ENCODE measurements at places on chromosomes 2 and 18.

DNA sequence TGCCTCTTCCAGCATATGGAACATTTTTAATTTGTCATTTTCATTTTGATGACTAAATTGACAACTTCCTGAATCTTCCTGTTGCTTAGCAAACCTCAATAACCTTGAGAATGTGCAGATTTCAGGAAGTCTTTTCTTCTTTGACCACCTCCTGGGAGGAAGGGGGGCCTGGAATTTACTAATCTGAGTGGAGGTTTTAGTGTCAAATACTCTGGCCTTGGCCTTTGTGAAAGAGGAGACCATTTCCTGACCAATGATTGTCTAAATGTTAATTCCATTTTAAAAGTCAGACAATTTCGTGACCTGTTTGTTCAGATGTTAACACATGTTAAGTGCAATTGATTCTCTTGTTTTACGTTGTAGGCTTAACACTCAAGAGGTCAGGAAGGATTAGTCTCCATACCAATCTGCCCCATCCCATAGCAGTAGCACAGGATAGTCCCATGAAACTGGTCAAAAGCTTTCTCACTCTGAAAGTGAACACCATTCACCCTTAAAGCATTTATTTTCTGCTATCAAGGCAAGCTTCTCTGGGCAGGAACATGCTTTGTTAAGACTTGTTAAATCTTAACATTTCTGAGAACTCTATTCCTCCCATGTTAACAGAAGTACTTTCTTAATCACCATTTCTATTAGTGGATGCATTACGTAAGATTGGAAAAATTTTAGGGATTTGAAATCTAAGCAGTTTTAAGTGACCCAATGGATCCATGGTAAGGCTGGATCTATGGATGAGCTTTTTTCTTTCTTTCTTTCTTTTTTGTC, 219.6 kb downstream of the RND3 start:
- DNase-seq, result no peak

GRCh38 chr18:13223311-13224143, 5.0 kb downstream of the LDLRAD4 start:
- DNase-seq, result no peak

- no peak for DNase-seq
Observed at GRCh38 chr2:176234156-176234555, 35.1 kb upstream of the MTX2 start.

DNA sequence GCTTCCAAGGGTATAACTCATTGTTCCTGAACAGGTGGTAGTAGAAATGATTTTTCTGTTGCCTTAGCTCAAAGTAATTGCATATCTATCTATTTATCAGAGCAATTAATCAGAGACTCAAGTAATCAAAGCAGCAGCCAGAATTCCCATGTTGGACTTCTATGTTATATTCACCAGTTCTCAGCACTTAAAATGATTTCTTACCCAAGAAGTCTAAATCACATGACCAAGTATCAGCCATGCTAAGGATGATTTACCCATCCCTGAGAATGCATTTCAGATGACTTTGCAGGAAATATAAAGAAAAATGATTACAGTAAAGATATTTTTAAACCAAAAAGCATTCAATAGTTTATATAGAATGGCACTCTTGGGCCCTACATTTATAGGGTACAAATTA, 352.2 kb downstream of the NUP35 start:
- no peak for DNase-seq

GRCh38 chr2:215797676-215798075, 215.7 kb downstream of the MREG start:
- DNase-seq, result no peak

- no peak for DNase-seq
Observed at GRCh38 chr2:15158532-15158931, 402.6 kb downstream of the NBAS start.

DNA sequence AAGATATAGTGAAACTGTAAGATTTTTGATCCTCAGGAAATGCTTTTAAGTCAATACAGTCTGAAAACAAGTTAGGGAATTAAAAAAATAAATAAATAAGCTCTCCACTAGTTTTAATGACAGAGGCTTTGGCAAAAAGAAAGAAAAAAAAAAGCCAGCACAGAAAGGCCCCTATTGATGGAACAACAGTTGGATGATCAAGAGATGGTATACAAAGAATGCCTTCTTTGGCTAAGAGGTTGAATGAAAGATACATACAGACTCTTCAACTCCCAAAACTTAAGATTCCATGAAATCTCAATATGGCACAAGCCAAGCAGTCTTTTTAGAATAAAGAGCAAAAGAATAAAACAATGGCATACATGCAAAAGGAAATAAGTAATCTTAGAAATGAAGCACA, 64.0 kb upstream of the GALNT5 start:
- DNase-seq, result no peak

DNA sequence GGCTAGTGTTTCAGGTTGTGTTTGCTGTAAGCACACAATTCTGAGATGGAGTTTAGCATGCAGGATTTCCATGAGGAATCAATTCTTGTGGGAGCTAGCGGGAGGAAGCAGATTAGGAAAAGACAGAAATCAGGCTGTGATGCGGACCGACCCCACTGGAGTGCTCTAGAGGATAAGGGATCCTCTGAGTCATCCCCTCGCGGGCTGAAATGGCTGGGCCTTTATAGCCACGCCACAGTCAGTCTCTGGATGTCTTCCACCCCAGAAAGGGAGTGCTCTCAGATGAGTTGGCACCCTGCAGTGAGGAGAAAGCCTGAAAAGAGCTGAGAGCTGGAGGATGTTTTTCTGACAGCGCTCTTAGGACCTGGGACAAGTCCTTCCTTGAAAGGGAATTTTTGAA, 102.4 kb downstream of the GALNT3 start:
- no peak for DNase-seq

DNA sequence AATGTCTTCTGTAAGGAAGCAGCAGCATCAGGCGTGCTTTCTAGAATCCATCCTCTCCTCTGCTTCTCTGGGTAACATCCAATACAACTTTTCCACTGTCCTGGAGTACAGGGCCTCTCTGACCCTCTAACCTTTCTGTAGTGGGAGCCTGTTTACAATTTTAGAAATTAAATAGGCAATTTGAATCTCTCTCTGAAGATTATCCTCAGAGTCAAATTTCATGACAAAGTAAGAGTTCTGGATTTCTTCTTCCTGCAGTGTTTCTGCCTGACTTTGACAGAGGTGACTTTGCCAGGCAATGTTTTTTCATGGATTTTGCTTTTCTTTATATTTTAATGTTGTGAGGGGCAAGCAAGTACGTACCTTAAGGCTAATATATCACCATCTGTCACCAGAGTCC, 558.4 kb downstream of the PARD3B start:
- DNase-seq, result no peak

DNA sequence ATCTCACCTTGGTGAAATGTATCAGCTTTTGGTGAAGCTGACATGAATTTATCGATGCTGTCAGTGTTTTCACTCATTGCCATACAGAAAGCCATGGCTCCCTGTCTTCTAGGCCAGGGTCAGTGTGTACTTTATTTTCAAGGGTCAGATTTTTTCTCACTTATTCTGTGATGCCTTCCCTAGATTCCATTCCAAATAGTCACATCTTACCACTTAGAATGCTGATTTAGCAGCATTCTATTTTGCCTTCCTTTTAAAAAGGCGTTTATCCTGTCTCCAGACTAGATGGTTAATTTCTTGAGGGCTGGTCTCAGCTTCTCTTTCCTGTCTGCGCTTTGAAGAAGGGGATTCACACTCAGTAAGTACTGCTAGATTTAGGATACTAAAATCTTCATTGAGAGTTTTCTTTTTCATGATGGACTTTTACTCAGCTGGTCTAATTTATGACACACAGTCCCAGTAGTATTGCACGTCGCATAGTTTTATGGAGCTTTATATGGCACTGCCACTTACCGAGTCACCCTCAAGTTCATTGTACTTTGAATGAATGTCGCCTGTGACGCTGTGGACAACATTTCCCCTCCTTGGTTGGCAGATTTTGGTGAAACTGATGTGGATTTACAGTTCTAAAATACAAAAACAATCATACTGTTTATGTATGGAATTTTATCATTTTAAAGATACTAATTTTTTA, 194.0 kb downstream of the ZNF407 start:
- no peak for DNase-seq

DNA sequence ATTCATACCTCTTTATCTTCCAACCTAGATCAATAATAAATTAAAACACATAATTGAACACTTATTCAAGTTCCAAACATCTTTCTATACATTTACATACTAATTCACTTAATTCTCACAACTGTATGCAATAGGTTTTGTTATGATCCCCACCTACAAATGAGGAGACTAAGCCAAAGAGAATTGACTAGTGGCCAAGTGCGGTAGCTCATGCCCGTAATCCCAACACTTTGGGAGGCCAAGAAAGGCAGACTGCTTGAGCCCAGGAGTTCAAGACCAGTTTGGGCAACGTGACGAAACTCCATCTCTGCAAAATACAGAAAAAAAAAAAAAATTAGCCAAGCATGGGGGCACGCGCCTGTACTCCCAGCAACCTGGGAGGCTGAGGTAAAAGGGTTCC, 36.8 kb downstream of the KCNG3 start:
- DNase-seq, result no peak

DNA sequence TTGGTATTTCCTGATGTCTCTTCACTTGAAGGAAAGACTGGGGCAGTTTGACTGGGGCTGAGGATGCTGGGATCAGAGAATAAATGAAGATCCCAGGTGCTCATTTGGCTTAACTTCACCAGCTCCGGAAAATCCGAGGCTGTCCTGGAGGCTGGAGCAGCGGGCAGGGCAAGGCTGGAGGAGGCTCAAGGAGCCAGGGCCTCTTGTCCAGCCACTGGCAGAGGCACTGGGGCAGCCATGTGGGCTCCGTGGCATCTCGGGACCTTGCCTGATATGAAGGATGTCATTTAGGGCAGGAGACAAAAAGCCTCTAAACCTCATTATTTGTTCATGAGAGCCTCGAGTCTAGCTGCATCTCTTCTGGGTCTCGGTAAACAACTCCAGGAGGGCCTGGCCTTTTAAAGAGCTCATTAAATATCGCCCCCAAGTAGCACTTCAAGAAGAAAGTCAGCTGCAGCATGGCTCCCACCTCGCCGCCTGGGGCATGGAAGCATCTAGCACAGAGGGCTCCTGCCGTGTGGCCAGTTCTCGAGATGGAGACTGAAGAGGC, 13.5 kb upstream of the GPR55 start:
- no peak for DNase-seq

DNA sequence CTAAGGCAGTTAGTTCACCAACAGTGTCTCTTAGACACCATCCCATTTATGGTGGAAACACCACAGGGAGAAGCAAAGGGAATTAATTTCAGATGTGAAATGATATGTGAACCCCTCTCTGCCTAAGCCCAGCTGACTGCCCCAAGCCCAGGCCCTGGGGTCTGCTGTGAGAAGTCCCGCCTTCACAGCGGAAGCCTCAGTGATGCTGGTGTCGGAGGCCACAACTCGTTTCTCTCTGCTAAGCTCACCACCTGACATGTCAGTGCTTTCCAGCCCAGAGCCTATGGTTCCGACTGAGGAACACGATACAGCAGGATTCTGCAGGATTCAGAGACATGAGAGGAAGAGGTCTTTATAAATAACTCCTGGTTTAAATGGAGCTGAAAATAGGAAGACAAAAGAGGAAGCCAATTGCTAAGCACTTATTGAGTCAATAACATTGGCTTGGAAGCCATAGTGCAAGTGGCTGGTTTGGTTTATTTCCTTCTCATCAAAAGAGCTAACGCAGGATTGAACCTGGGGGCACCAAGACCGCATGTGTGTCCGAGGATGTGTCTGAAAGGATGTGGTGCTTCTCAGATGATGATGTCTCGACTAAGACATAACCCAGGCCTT, 21.9 kb upstream of the LOXHD1 start:
- DNase-seq, result no peak

GRCh38 chr2:119696494-119697030, 17.6 kb downstream of the TMEM177 start:
- no peak for DNase-seq

GRCh38 chr18:74128159-74128558, 19.5 kb downstream of the FBXO15 start:
- no peak for DNase-seq

DNA sequence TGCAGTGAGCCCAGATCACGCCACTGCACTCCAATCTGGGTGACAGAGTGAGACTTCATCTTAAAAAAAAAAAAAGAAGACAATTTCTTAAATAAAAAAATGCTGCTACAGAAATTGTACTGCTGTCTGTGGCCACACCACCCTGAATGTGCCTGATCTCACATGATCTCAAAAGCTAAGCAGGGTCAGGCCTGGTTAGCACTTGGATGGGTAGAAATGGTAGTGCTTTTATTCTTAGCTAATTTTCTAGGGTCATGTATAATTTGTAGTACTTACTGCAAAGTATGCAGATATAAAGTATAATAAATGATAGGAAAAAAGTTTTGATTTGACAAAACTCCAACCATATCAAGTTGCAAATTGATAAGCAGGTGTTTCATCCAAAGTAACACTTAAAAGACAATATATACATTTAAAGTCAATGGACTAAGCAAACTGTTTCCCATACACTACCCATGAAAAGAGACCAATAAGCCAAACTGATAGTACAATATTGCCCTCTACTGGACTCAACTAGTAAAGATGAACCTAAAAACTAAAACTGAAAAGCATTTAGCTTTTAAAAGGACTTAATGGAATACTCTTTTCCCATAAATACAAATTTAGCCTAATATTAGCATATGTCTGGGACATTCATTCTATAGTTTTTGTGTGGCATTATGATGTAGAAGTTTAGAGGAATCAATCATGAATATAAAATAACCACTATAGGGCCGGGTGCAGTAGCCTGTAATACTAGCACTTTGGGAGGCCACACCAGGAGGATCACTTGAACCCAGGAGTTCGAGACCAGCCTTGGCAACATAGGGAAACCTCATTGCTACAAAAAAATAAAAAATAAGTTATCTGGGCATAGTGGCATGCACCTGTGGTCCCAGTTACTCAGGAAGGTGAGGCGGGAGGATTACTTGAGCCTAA, 18.6 kb upstream of the PEX13 start:
- DNase-seq, result no peak

- no peak for DNase-seq
Observed at GRCh38 chr2:218878926-218879761, 1.5 kb upstream of the WNT10A start.

GRCh38 chr2:74841641-74842040, 7.7 kb downstream of the HK2 start:
- no peak for DNase-seq

- DNase-seq, result no peak
Observed at GRCh38 chr2:10007435-10007834, 35.9 kb upstream of the KLF11 start.

DNA sequence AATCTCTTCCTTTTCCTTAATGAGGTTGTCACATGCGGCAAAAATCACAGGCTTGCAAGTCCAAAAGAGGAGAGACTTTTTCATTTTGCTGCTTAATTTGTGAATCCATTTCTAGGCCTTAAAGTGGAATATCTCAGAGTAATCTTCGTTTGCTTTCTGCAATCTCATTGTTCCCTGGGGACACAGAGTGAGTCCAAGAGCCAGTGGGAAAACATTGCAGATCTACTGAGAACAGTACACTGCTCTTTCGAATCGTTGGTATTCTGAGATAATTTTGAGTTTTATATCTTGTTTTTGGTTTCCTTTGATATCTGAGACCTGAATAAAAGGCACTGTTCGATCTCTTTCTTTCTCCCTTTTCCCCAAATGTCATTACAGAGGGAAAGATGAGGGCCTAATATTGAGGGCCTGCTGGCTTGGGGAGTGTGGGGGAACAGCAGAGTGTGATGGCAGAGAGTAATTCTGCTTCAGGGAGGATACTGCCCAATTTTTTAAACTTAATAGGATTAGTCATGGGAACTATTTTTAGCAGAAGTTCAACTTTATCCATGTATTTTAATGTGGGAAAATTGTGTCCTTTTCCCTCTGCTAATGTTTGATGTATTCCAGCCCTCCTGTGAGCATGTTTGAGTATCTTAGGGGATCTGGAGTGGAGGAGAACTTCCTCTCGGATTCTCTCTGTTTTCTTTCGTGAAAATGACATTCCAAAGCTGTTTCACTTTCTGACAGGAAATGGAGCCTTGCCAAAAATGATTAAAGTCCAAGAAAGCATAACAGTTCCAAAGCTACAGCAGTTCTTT, 418.2 kb upstream of the ZEB2 start:
- DNase-seq, result no peak

All from activated CD4-positive, alpha-beta T cell treated with anti-CD3 and anti-CD28 coated beads, Interleukin-2, amount 50 U/mL, for 1 hour (primary cell).